ENCODE measurements at places on chromosomes 2 and 18.

- no peak for DNase-seq
Measured at GRCh38 chr2:59684116-59684770, 869.2 kb downstream of the BCL11A start.

- no peak for DNase-seq
Measured at GRCh38 chr2:152395103-152395502, 60.1 kb downstream of the FMNL2 start.

DNA sequence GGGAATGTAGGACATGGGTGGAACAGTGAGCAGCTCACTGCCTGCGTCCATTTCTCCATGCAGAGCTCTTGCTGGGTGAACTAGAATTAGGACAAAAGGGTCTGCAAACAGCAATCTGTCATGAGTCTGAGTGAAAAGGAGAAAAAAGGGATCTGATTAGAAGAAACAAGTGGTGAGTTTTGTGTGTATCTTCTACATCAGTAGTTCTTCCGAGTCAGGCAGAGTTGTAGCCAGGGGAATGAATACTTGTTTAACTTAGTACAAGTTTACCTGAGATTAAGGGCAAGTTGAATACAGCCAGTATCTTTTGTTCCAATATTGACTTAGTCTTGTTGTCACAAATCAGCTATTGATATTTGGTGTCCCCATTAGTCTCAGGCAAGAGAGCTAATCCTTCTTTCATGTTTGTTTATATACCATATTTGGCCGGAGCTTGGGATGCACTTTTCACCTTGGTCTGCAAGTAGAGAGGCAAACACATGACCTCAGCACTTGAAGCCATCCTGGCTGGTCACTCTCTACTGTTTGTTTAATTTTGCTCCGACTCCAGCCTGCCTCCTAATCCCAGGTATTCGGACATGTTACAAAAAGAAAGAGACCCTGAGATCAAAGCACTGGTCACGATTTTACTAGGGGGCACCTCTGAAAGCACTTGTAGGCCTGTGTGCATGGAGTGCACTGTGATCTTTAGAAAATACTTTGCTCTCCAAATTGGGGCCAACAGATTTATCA, 211.0 kb upstream of the NT5C1B start:
- no peak for DNase-seq

DNA sequence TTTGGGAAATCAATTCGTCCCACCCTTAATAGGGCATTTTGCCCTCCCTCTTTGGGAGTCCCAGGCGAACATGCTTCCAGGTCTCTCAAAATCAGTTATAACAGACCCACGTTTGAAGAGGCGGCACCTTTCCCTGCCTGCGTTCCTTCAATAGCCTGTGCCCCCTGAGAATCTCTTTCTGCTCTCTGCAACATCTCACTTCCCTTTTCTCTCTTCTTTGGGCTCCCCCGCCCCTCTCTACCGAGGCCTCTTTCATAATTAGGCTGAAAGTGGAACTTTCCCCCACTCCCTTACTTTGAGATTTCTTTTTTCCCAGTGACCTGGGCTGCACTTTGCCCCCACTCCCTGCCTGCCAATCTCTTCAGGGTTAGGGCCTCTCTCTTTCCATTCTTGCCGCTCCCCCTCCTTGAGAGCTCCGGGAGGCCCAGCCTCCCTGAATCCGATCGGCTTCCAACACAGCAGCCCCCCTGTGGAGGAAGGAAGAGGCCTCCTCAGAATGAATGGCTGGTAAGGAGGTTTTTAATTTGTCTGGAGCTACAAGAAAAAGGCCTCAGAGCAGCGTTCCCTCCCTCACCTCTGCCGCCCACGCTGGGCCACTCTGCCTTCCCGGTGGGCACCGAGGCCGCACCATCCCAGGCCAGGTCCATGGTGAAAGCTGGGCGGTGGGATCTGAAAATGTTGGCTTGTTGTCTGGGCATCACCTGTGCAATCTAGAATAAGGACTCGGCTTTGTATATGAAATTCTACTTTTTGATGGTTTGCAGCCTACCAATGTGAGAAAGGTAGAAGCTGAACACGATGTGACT, 162.6 kb upstream of the SIX3 start:
- no peak for DNase-seq

GRCh38 chr2:97740590-97741182, 27.3 kb downstream of the ZAP70 start:
- peak; percentile 52 for DNase-seq

DNA sequence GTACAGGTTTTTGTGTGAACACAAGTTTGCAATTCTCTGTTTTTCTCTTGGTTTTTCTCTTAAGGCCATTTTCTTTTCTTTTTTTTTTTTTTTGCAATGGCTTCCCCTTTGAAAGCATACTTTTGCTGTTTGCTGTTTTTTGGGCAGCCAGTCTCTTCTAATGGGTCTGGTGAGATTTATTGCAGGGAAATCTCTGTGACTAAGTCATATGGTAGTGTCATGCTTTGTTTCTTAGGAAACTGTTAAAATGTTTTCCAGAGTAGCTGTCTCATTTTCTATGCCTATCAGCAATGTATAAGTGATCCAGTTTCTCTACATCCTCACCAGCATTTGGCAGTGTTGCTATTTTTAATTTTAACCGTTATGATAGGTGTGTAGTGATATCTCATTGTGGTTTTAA, 27.9 kb upstream of the CDCA7 start:
- DNase-seq, result no peak

- DNase-seq, result no peak
Measured at GRCh38 chr2:85134255-85134895, 1.2 kb downstream of the TCF7L1 start.

DNA sequence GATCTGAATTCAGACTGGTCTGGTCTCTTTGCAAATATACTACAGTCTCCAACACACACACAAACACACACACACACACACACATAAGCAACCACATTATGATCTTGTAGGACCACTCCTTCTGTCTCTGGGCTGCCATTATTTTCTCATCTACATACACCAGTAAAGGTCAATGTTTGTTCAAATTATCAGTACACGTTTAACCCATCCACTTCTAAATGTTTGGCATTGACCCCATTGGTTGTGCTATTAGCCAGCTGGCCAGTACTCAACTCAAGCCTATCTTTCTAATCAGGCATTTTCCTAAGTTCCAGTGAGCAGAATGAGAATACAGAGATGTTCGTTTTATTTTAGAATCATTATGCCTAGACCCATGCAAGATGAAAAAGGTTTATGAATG, 186.4 kb downstream of the CNTNAP5 start:
- no peak for DNase-seq

DNA sequence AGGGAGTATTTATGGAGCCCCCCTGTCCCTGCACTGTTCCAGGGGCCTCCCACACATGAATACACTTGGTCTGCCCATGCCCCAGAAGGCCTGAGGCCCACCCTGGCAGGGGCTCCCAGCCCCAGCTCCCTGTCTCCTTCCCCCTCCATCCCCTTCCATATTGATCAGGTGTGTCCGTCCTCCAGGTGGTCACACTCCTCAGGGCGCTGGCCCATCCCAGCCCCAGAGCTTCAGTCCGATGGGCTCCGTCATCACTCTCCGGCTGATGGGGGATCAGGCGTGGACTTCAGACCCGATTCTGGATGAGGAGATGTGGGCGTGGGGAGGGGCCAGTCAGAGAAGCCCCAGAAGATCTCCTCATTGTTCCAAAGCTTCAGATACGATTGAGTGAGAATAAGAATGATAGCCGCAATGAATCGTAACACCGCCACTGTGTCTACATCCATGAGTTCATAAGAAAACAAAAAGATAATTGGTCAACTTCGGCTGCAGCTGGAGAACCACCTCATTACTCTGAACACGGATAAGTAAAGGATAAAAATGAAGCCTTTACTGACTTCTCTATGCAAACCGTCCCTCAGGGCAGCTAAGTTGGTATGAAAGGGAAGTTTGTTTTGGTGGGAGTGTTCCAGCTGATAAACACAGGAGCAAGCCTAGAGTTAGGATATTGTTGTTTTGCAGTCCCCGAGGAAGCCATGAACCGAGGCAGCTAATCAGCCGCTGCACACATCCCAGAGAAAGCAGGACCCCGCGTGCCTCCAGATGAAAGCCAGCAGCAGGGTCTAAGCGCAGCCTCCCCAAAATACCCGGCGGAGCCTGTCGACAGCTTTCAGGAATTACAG, 279.5 kb downstream of the NDUFA10 start:
- DNase-seq, result no peak

- no peak for DNase-seq
Measured at GRCh38 chr2:197266477-197266876, 44.1 kb downstream of the ANKRD44 start.

- DNase-seq, result no peak
Measured at GRCh38 chr2:198401644-198402043, 597.3 kb downstream of the PLCL1 start.

- no peak for DNase-seq
Measured at GRCh38 chr2:86185517-86186212, 9.6 kb downstream of the IMMT start.

DNA sequence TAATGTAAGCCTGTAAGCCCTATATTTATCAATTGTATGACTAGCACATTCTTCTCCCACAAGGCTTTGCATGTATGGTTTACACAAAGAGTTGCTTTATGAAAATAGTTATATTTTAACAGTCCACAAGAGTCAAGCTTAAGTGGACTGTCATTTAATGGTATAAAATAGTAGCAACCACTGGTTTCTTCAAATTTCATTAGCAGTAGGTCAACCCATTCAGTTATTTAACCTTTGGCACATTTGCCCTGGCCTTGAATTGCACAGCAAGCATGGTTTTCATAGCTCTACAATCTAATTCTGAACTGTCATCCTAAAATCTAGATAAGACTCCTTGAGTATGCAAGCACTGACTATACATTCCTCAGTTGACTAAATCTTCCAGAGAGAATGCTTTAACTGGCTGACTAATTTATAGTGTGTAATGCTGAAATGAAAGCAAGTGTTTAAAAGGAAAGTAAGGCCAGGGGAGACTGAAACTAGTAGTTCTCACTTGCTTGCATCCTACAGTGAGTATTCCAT, 1.8 kb downstream of the DPP4 start:
- DNase-seq, result no peak

GRCh38 chr2:189952536-189953109, 109.9 kb downstream of the MSTN start:
- DNase-seq, result no peak

DNA sequence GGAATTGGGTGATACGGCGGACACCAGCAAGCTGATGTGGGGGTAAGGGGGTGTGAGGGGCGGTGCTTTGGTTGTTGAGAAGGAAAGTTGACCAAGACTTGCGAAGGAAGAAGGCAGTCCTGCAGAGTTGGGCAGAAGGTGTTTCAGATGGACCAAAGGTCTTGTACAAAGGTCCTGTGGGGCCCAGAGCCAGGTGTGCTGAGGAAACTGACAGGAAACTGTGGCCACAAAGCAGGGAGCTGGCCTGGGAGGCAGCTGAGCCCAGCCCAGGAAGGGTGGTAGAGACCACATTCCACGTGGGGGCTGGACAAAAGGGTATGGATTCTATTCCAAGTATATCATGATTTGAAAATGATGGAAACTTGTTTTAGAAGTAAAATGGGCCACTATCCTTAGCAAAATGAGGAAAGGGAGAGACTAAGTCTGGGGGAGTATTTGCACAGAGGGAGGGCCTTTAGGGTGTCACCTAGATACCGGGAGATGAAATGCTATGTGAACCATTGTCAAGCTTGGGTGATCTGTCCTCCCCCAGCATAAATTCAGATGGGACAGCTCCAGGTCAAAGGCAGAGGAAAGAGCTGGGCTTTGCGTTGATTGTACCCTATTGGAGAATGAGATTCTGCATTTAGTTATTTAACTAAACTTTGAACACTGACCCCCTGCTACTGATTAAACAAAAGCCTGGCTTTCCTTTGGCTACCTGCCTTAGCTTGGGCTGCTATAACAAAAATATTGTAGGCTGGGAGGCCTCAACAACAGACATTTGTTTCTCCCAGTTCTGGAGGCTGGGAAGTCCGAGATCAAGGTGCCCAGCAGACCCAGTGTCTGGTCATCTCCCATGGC, 4.3 kb upstream of the EDAR start:
- DNase-seq, result no peak

DNA sequence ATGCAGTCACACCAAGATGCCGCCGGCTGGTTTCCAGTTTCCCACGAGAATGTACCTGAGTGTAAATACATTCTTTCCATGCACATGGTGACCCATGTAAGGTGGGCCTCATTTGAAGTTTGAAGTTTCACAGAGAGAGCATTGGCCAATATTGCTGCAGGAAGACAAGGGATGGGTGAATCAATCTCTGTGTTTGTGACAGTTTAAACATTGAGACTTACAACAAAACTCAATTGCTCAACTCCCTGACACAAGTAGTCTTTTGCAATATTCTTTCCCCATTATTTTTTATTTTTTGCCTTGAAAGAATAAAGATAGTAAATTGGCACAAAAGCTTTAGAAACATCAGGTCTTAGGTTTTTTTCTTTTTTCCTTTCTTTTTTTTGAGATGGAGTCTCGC, 5.1 kb downstream of the SERPINB2 start:
- no peak for DNase-seq

GRCh38 chr2:148586522-148587128, 57.9 kb upstream of the EPC2 start:
- DNase-seq, result no peak

GRCh38 chr18:22432657-22433137, 15.0 kb upstream of the CTAGE1 start:
- DNase-seq, result no peak

DNA sequence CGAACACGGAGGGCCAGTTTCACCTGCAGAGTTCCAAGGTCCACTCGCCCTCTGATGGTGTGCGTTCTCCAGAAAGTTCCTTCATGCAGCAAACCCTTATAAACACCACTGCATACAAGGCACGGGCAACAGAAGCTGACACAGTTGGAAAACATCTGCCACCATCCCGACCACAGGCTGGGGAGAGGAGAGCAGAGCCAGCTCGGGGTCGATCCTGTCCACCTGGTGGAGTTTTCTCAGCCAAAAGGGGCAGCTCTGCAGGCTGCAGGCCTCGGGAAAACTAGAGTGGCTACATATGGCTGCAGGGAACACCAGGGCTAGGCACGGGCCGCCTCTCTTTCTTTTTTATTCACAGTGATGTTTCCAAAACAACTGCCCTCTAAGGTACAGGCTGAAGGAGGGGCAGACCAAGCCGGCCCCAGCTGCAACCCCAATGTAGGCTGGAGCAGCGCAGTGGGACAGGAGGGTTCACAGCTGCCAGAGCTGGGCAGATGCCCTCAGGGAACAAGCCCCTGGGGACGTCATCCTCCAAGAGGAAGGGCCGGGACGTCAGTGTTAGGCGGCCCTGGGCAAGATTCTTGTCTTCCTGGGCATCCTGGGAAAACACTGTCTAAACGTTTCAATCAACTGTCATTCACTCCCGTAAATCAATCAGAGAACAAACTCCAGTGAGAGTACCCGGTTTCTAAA, 274.7 kb downstream of the TWIST2 start:
- DNase-seq, result no peak

DNA sequence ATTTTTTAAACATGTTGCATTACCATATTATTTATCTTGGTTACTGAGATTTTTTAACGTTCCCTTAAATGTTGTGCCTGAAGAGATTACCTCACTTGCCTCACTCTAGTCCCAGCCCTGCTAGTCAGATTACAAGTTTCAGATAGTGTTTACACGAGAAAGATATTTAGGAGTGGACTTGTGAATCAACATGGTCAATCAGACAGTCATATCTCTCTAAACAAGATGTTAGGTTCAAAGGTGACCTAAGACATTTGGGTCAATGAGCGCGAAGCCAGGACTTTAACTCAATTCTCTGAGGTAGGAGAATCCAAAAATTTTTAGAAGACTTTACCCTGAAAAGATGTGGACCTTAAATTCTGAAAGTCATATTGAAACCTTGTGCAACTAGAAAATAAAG, 14.8 kb upstream of the CALCRL start:
- no peak for DNase-seq

GRCh38 chr2:189555232-189555631, 25.4 kb downstream of the SLC40A1 start:
- no peak for DNase-seq
